ENCODE measurements at places on chromosomes 2 and 18.
A peak's percentile ranks its signal among the peaks of the same experiment; 100 is the strongest.

DNA sequence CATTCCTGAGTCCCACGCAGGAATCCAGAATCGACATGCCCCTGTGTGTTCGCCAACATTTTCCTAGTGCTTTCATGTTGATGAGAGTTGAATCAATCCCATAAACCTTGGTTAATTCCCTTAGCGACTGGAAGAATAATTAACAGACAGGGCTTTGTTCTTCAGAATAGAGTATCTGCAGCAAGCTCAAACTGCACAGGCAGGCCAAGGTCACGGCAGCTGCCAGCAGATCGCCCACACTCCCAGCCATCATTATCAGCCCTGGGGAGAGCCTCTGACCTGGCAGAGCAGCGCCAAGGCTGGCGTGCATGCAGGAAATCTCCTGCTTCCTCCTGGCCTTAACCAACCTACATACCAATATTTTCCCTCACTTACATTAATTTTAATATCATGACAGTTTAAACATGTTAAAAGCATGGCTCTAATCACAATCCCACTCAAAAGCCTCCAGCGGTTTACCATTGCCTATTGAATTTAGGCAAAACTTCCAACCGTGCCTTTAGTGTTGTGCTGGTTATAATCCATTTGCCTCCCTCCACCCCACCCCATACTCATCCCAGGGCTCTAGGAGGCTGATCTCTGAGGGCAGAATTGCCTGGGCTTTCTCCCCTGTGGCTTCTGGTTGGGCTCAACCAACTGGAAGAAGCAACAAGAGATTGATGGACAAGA lies 46.8 kb upstream of the NCK2 start:
- DNase-seq, result no peak

- no peak for DNase-seq
Observed at GRCh38 chr2:159093497-159093896, 125.1 kb downstream of the TANC1 start.

GRCh38 chr2:71804281-71804751 lies 343.3 kb downstream of the CYP26B1 start:
- no peak for DNase-seq

DNA sequence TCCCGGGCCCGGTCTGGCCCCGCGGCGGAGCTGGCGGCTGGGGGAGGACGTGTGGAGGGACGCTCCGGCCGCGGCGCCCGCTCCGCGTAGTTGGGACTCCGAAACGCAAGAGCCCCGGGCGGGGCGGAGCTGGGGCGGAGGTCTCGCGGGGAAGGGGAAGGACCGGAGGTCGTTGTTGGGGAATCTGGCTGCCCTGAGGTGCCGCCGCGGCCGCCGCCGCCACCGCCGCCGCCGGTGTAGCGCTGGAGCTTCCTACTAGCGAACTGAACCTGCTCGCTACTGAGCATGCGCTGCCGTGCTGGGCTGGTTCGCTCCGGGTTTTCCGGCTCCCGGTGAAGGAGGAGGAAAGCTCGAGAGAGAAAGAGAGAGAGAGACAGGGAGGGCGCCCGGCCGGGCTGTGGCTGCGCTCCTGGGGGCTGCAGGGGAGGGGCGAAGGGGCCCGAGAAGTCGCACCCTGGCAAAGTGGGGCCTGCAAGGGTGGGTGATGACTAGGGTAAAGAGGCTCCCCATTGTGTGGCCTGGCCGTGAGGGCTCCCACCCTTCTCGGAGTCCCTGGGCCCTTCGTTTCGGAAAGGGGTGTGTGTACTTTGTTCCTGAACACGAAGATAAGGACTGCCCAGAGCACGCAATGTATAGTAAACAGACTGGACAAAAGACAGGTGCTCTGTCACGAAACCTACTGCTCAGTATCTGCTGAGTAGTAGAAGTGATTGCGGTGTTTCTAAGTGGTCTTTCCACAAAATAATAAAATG lies at the start of gene SOS1:
Gene SOS1, minus strand, starts transcription at position 281 of the 752 bp plus-strand sequence. CDS start 629 bp downstream, outside the sequence.
- DNase-seq, result peak; percentile 84

GRCh38 chr2:159111346-159111927 lies 143.0 kb downstream of the TANC1 start:
- no peak for DNase-seq
